ENCODE measurements at places on chromosomes 3 and 15.
A peak's percentile ranks its signal among the peaks of the same experiment; 100 is the strongest.

DNA sequence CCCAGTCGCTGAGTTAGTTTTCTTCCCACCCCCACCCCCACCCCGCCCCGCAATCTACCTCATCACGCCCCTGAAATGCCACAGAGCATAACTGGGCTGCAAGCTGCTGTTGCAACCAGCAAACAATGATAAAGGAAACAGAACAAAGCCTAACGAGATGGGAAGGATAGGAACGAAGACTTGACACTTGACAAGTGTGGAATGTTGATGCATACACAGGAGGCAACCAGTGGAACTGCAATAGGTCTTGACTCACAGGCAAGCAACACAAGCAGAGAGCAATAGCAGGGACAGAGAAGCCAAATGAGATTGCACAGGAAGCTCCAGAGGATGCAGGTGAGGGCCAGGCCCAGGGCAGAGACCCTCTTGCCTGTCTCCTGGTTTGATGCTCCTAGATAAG lies 225.9 kb downstream of the IGSF11 start:
- no peak for DNase-seq

GRCh38 chr3:62837145-62837787 lies 38.0 kb downstream of the CADPS start:
- DNase-seq: no peak

DNA sequence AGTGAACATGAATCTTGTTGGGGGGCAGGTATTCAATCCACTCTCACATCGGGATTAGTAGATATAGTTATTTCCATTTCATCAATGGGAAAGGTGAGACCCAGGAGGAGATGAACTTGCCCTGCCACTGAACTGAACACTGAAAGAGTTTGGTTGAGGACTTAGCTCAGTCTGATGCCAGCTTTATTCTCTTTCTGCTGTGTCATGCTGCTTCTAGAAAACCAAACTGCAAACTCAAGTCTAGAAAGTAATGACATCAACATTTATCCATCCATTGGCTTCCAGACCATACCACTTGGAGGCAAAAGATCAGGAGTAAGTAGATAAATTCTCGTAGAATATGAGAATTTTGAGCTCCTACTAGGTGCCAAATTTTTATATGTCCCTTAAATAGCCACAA lies 288.0 kb upstream of the CTNNB1 start:
- DNase-seq: no peak

GRCh38 chr3:127078626-127079025 lies 95.7 kb downstream of the PLXNA1 start:
- DNase-seq: no peak

DNA sequence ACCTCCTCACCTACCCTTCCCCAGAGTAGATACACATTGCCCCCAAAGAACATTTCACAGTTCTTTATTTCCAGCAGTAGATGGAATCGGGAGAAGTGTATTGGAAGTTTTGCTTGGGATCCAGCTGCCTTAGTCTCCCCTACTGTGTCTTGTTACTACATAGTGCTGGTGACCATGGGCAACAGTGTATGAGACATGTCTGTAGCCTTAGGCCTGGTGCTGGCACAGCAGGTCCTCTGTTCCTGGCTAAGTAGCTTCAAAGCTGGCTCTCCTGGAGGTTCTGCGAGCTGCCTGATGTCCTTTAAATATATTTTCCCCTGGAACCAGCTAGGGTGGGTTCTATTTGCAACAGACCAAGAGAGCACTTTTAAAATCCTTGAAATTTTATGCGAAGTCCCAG lies 174.7 kb downstream of the THSD4 start:
- no peak for DNase-seq

DNA sequence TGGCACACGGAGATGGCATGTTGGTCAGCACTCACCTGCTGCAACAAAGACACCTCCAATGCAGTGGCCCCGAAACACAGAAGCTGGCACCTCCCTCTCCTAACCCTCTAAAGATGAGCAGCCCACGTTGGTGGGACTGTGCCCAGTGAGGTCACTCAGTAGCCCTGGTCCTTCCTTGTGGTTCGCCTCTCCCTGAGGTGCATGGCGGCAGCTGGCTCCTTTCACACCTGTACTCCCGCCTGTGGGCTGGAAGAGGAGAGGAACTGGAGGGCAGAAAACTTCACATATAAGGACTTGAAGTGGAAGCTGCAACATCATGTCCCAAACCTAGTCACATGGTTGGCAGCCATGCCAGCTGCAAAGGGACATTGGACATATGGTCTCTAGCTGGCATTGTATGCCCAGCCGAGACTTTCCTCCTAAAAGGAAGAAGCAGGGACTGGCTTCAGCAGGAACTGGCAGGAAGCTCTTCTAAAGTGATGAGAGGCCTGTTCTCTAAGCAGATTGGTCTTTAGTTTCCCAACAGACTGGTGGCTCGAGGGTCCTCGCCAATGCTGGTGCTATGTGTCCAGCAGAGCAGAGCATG lies 10.8 kb upstream of the C3orf22 start:
- no peak for DNase-seq

GRCh38 chr3:27089068-27089467 lies 280.1 kb downstream of the NEK10 start:
- no peak for DNase-seq

DNA sequence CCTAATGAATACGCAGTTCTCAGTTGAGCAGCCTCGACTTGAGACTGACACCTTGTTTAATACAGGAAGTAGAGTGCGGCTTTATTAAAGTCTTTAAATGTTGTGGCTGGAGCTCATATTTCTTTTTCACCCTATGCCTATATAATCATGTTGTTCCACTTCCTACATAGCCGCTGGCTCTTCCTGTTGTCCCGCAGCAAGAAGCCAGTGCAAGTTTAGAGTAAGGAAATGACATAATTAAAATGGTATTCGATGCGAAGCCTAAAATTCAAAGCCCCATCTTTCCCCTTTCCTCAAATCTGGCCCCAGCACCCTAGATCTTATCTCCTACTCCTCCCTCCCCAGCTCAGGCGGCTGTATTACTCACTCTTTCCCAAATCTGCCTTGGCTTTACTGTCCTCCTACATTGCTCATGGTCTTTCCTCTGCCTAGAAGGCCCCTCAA lies 7.5 kb upstream of the PHLDB2 start:
- DNase-seq: no peak

DNA sequence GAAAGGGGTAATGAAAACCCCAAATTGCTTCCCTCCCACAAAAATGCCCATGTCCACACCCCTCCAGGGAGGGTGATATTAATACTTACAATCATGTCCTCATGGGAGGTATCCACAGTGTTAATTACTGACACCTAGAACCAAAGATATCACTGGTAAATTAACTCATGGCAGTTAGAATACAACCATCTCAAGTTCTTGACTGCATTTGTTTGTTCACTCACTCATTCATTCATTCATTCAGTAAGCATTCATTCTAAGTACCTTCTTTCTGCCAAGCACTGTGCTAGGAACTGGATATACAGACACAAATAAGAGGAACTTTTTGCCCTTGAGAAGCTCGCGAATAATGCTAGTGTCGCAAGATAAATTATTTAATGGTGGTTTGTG lies 3.0 kb downstream of the SEC13 start:
- no peak for DNase-seq

DNA sequence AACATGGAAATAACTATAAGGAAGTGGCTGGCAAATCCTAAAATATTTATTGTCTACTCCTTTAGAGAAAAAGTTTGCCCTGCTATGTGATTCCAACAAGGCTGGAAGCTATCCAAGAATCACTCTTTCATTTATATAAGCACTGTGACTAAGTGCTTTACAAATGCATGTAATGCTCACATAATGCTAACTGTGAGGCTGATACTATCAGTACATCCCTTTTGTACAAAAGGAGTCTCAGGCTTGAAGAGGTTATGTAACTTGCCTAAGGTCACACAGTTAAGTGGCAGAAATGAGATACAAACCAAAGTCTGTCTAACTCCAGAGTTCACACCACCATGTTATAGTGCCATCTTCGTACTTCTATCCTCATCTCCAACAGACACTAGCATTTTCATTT lies 17.0 kb downstream of the TOPBP1 start:
- DNase-seq: no peak

DNA sequence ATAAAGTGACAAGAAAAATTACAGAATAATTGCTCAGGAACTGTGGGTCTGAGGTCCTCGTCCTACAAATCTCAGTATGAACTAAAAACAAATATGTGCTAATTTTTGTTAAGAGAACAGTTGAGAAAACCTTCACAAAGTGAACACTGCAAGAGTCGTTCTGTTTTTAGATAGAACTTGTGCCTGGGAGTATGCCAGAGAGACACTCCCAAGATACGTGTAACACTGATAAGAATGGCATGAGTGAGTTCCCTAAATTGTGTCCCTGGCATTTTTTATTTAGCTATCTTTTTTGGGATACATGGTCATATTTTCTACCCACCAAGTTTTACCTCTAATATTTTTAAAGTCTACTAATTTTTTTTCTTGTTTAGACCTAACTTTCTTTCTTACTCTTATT lies 860.0 kb upstream of the NR2F2 start:
- no peak for DNase-seq

DNA sequence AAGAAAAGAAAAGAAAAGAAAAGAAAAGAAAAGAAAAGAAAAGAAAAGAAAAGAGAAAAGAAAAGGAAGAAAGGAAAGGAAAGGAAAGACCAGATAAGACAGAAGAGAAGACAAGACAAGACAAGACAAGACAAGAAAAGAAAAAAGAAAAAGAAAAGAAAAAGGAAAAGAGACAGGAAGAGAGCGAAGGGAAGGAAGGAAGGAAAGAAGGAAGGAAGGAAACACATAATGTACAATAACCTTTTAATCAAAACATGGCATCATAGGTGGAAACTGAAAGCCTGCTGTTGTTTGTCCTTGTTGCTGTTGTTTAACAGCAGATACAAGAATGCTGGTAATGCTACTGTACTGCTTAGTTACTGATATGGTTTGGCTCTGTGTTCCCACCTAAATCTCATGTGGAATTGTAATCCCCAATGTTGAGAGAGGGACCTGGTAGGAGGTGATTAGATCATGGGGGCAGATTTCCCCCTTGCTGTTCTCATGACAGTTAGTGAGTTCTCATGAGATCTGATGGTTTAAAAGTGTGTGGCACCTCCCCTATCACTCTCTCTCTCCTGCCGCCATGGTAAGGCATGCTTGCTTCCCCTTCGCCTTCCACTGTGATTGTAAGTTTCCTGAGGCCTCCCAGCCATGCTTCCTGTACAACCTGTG lies 67.3 kb downstream of the MCF2L2 start:
- DNase-seq: no peak

DNA sequence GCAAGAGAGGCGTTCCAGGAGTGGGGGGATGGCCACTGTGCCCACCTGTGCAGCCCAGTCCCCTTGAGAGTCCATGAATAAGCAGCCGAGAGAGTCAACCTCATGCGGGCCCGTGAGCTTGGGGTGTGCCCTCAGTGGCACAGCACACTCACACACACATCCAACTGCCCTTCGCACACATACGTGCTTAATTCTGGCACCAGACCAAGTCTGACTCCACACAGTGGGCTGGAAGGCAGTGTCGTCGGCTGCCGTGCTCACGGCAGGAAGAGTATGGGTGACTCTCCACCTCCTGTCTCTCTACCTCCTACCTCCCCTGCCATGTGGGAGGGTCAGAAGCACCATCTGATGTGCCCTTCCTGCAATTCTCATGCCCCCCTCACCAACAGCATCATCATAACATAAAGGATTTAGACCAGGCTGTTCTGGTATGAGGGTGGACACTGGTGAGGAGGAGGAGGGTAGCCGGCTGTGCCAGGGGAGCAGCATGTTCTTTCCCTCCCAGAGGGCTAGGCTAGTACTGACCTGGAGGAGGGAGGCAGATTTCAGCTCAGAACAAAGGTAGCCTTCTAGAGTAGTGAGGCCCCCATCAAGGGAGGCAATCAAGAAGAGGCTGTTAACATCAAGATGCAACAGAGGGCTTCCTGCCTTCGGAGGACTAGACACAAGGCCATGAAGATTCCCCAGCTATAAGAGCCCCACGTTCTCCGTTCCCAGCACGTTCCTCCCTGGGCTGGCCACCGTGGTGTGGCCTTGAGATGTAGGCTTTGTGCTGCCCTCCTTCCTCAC lies 5.3 kb upstream of the STRA6 start:
- DNase-seq: no peak

DNA sequence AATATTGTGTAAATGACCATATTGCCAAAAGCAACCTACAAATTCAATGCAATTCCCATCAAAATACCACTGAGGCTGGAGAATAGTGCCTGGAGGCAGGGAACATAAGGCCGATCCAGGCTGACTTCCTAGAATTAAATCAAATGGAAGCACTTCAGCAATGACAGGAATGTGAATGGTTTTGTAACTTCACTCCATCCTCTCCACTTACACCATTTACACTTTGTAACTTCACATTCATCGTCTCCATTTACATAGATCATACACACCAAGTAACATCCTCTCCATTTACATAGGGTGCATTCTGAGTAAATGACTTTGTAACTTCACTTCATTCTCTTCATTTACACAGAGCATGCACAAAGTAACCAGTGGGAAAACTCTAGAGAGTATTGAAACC lies 11.6 kb downstream of the STRIT1 start:
- no peak for DNase-seq

DNA sequence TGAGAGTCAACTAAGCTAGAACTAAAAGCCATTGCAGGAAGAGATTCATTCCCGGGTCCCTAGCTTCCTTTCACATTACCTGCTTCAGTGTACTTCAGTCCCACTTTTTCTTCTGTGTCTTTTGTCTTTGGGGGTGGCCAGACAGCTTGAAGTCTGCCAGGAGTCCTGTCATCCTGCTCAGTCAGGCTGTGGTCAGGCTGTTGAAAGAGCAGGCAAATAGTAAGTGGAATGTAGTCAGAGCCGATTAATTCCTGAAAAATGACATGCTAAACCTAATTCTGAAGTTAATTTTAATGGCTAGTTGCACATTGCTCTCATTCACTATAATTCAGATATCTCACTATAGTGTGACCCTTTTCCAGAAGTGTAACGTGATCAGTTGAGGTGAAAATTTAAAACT lies 129.6 kb downstream of the FMN1 start:
- DNase-seq: no peak

DNA sequence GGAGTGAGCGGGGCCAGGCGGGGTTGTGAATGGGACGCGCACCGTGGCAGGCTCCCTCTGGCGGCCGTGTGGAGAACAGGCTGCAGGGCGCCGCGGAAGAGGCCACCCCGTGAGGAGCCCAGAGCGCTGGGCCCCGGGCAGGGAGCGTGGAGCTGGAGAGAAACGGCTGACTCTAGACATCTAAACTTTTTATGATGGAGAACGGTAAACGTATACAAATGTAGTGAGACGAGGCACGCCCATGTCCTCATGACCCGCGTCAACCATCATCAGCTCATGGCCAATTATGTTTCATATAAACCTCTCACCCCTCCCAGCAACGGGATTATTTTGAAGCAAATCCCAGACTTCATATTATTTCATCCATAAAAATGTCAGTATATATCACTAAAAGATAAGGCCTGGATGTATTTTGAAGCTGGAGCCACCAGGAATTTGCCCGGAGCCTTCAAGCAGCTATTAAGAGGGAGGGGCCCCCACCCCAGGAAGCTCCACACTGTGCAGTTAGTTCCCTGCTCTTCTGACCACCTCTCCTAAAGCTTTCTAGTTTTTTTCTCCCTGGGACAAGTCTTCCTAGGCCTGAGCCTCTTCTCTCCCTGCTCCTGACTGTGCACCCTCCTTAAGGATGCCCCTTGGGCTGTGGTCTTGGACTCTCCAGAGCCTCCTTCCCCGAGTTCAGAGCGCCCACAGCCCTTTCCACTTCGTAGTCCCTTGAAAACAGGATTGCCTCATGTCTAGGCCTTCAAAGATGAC lies 149.5 kb downstream of the SMAD6 start:
- DNase-seq: peak; percentile 39
